ENCODE measurements at places on chromosomes 12 and 14. TPM values are rescaled to one million over a fixed set of nuclear protein-coding genes. Genes with fewer than 3 reads are reported as not detected.

- H3K27me3 ChIP-seq: no peaks in the 10 kb centered on the region
- peaks cover 7% of the 10 kb centered on the region for H3K4me1 ChIP-seq
- DNase-seq: peak; percentile 86
- no peak overlapping the region for H3K27ac ChIP-seq
These were observed 125.6 kb upstream of the FGD4 start for GRCh38 chr12:32273712-32274111.

GRCh38 chr12:24820872-24821271 is 128.0 kb downstream of the BCAT1 start:
- no peak for DNase-seq
- no peaks in the 10 kb centered on the region for H3K27me3 ChIP-seq
- H3K27ac ChIP-seq: no peak overlapping the region
- H3K36me3 ChIP-seq: no peaks in the 10 kb centered on the region
- no peak overlapping the region for H3K4me3 ChIP-seq

DNA sequence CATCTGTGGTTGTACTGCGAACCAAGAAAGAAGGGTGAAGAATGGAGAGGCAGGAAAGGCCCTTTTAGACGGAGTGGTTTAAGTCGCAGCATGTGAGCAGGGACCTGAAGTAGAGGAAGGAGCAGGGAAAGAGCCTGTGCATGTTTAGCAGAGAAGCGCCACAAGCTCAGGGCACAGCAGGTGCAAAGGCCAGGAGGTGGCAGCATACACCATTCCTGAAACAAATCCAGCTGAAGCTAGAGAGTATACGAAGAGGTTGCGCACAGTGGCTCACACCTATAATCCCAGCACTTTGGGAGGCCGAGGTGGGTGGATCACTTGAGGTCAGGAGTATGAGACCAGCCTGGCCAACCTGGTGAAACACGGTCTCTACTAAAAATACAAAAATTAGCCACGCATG is 49.9 kb downstream of the HELB start:
- H3K4me3 ChIP-seq: no peak overlapping the region
- H3K4me1 ChIP-seq: no peaks in the 10 kb centered on the region
- H3K36me3 ChIP-seq: no peaks in the 10 kb centered on the region
- no peak overlapping the region for H3K27ac ChIP-seq
- no peak for DNase-seq

Gene FGD4
- total RNA-seq: 85.8 TPM

Gene SYNJ2BP
- 34.4 TPM for total RNA-seq

DNA sequence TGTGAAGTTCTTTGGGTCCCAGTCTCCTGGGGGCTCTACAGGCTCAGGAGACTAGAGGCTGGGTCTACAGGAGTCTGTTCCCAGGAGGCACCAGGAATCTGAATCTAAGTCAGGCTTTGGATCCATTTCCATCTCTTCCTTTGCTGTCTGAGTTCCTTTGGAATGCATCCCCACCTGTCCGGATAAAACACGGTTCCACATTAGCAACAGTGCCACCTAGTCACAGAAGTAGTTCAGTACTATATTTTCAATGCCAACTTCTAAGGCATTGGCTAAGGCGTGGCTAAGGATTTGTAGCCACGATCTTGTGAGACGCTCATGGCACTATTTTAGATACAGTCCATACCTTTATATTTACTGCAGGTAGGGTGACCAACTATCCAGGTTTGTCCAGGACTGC is 15.1 kb downstream of the ZC2HC1C start:
- H3K4me1 ChIP-seq: no peaks in the 10 kb centered on the region
- no peak for DNase-seq
- no peak overlapping the region for H3K4me3 ChIP-seq
- H3K27ac ChIP-seq: no peak overlapping the region

DNA sequence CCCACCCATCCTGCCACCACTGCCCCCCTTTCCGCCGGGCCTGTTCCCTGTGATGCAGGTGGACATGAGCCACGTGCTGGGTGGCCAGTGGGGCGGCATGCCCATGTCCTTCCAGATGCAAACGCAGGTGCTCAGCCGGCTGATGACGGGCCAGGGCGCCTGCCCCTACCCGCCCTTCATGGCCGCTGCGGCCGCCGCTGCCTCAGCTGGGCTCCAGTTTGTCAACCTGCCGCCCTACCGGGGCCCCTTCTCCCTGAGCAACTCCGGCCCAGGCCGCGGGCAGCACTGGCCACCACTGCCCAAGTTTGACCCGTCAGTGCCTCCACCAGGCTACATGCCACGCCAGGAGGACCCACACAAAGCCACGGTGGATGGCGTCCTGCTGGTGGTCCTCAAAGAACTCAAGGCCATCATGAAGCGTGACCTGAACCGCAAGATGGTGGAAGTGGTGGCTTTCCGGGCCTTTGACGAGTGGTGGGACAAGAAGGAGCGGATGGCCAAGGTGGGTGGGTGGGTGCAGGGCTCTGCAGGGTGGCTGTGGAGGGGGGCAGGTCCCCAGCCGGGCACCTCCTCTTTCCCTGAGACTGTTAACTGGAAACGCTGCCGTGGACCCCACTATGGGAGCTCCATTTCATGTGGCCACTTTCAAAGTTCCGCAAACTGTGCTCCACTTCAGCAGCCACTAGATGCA is 10.8 kb downstream of the SETD1B start:
- H3K4me1 ChIP-seq: peaks cover 14% of the 10 kb centered on the region
- H3K4me3 ChIP-seq: no peak overlapping the region
- no peak overlapping the region for H3K27ac ChIP-seq
- peaks cover 67% of the 10 kb centered on the region for H3K36me3 ChIP-seq

Gene ASB2
- 32.2 TPM for total RNA-seq

DNA sequence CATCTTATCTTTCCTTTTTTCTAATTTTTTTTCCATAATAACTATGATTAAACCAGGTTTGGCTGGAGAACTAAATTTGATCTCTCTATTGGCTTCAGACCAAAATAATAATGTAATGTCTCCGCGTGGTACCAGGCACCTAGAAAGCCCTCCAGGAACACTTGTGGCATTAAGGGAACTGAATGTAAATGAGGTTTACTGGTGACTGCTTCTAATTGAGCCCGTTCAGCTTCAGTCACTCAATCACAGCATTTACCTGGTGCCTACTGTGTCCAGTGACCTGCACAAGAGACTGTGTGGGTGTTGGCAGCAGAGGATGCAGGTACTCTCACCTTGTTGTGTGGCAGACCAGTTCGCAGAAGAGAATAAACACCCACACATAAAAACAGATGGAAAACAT is 302.5 kb downstream of the DPF3 start:
- H3K4me3 ChIP-seq: no peak overlapping the region
- no peak overlapping the region for H3K27ac ChIP-seq
- H3K27me3 ChIP-seq: no peaks in the 10 kb centered on the region
- H3K4me1 ChIP-seq: no peaks in the 10 kb centered on the region

Gene KERA
- not detected for total RNA-seq

DNA sequence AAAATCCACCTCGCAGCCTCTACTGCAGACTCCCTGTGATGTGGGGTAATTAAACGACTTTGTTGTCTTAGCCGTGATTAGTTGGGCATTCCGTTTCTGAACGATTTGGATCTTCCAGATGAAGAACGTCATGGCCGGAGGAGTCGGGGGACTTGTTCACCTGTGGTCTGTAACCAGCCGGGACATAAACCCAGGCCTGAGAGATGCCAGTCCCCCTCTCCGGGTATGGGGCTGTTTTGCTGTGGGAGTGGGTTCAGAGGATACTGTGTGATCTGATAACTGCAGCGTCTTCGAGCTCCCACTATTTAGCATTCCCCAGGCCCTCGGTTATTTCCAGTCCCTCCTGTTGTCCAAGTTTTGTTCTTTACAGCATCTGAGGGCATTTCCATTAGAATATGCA is 96.1 kb downstream of the PIWIL1 start:
- no peaks in the 10 kb centered on the region for H3K4me1 ChIP-seq

DNA sequence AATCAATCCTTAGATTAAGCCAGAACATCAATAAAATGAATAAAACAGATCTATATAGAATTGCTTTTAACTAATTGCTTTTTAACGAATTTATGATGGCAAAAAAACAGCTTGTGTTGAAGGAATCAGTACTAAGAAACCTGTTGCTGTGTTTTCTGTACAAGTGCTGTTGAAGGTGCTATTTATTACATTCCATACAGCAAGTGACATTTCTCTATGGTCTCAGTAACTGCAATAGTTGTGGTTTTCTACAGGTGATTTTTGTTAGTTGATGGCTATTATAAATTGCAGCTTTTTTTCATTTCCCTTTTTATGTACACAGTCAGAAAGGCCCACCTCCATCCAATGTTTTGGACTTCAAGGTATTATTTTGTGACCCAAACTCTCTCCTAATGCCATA is 56.6 kb downstream of the SLC2A13 start:
- H3K4me3 ChIP-seq: no peak overlapping the region
- no peaks in the 10 kb centered on the region for H3K4me1 ChIP-seq
- H3K27ac ChIP-seq: no peak overlapping the region
- no peak for DNase-seq

Gene CDKL1
- 17.3 TPM for total RNA-seq

- no peaks in the 10 kb centered on the region for H3K27me3 ChIP-seq
- no peak for DNase-seq
- no peak overlapping the region for H3K27ac ChIP-seq
- H3K4me1 ChIP-seq: no peaks in the 10 kb centered on the region
- H3K36me3 ChIP-seq: no peaks in the 10 kb centered on the region
- H3K4me3 ChIP-seq: no peak overlapping the region
These were observed 27.6 kb upstream of the RD3L start for GRCh38 chr14:103969961-103970360.

GRCh38 chr12:86659985-86660384 is 403.8 kb upstream of the MGAT4C start:
- no peak for DNase-seq
- H3K36me3 ChIP-seq: no peaks in the 10 kb centered on the region
- H3K27ac ChIP-seq: no peak overlapping the region
- no peak overlapping the region for H3K4me3 ChIP-seq
- H3K27me3 ChIP-seq: no peaks in the 10 kb centered on the region

DNA sequence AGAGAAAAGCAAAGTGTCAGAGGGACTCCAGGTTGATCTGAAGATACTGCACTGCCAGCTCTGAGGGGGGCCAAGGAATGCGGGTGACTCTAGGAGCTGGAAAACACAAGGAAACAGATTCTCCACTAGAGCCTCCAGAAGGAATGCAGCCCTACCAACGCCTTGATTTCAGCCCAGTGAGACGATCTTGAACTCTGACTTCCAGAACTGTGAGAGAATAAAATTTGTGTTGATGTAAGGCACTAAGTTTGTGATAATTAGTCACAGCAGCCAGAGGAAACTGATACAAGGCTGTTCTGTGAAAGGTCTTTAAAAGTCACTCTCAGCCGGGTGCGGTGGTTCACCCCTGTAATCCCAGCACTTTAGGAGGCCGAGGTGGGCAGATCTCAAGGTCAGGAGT is 34.2 kb downstream of the CKAP4 start:
- no peaks in the 10 kb centered on the region for H3K27me3 ChIP-seq
- no peak overlapping the region for H3K4me3 ChIP-seq
- H3K36me3 ChIP-seq: no peaks in the 10 kb centered on the region
- no peak for DNase-seq
- H3K4me1 ChIP-seq: no peaks in the 10 kb centered on the region
- no peak overlapping the region for H3K27ac ChIP-seq

DNA sequence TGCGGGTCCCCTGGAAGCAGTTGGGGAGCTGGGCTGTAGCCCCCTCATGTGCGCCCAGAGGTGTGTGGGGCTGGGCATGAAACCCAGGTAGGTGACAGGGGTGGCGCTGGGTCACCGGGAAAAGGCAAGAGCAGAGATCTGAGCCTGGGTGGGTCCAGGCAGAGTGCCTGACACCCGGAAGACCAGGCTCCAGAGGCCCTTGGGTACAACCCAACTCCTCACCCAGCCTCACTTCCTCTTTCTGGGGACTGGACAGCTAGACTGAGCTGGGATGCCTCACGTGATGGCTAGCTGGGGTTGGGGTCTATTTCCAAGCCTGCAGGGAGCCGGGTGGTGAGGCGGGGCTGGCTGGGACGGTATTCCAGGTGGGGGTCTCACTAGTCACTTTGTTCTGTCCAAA is 16.3 kb upstream of the CYP46A1 start:
- H3K36me3 ChIP-seq: no peaks in the 10 kb centered on the region
- no peak for DNase-seq
- H3K4me3 ChIP-seq: no peak overlapping the region
- no peaks in the 10 kb centered on the region for H3K4me1 ChIP-seq
- H3K27me3 ChIP-seq: no peaks in the 10 kb centered on the region
- no peak overlapping the region for H3K27ac ChIP-seq

Gene SOX5
- total RNA-seq: 19.2 TPM

- peaks cover 11% of the 10 kb centered on the region for H3K4me1 ChIP-seq
- no peak for DNase-seq
- no peaks in the 10 kb centered on the region for H3K36me3 ChIP-seq
- no peak overlapping the region for H3K4me3 ChIP-seq
- no peaks in the 10 kb centered on the region for H3K27me3 ChIP-seq
These were observed 26.3 kb upstream of the BCDIN3D start for GRCh38 chr12:49868952-49869815.

Gene LMNTD1
- total RNA-seq: not detected

GRCh38 chr12:7555752-7556151 is 52.2 kb upstream of the CD163 start:
- no peaks in the 10 kb centered on the region for H3K4me1 ChIP-seq
- no peak overlapping the region for H3K27ac ChIP-seq
- no peaks in the 10 kb centered on the region for H3K36me3 ChIP-seq
- DNase-seq: no peak
- no peaks in the 10 kb centered on the region for H3K27me3 ChIP-seq

GRCh38 chr14:50352584-50352983 is 40.5 kb downstream of the DMAC2L start:
- no peaks in the 10 kb centered on the region for H3K4me1 ChIP-seq
- H3K27ac ChIP-seq: no peak overlapping the region
- H3K27me3 ChIP-seq: no peaks in the 10 kb centered on the region
- DNase-seq: no peak
- no peak overlapping the region for H3K4me3 ChIP-seq

- no peaks in the 10 kb centered on the region for H3K4me1 ChIP-seq
- H3K27me3 ChIP-seq: no peaks in the 10 kb centered on the region
- H3K27ac ChIP-seq: no peak overlapping the region
- no peak for DNase-seq
- no peaks in the 10 kb centered on the region for H3K36me3 ChIP-seq
These were observed 10.7 kb downstream of the CIPC start for GRCh38 chr14:77108753-77109152.

GRCh38 chr14:84783511-84783910 is 746.4 kb upstream of the FLRT2 start:
- H3K27ac ChIP-seq: no peak overlapping the region
- H3K4me1 ChIP-seq: no peaks in the 10 kb centered on the region
- no peak overlapping the region for H3K4me3 ChIP-seq
- no peaks in the 10 kb centered on the region for H3K36me3 ChIP-seq

Gene MGP
- 127 TPM for total RNA-seq

Gene CELA1
- not detected for total RNA-seq

Gene TPH2
- not detected for total RNA-seq

- H3K27ac ChIP-seq: no peak overlapping the region
- no peaks in the 10 kb centered on the region for H3K4me1 ChIP-seq
- H3K36me3 ChIP-seq: no peaks in the 10 kb centered on the region
- no peak overlapping the region for H3K4me3 ChIP-seq
- H3K27me3 ChIP-seq: no peaks in the 10 kb centered on the region
- no peak for DNase-seq
These were observed 43.0 kb upstream of the BDKRB2 start for GRCh38 chr14:96161636-96162035.

All from Peyer's patch (tissue), 4 donors.